NCI-H2171 (cell line): ENCODE measurements at places on chromosomes 7 and 10.
A peak's percentile ranks its signal among the peaks of the same experiment; 100 is the strongest.

DNA sequence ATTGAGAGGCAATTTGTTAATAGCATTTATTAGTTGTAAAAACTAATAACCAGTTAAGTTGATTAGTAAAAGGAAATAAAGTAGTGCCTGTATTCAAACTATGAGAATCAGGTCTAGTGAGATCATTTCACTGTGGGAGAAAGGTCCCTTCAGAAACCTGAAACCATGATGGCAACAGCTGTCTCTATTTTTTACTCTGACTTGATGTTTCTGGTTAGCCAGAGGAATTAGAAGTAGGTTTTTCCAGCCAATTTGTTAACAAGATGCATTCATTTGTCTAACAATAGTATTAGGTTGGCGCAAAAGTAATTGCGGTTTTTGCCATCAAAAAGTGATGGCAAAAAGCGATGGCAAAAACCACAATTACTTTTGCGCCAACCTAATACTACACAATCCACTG is 272.2 kb upstream of the YAE1 start:
- DNase-seq = peak; percentile 63

GRCh38 chr10:78923647-78924318 is 145.0 kb upstream of the ZMIZ1 start:
- DNase-seq = no peak

DNA sequence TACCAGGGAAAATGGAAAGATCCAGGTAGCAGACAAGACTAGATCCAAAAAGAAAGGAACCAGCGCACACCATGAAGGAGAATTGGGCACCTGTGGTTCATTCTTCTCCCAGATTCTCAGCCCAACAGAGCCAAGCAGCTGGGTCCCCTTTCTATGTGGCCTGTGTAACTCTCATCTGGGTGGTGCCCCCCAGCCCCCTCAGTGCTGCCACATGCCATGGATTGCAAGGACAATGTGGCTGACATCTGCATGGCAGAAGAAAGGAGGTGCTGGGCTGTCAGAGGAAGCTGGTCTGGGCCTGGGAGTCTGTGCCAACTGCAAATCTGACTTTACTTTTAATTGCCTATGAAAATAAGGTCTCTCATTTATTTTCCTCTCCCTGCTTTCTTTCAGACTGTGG is 21.4 kb downstream of the PRSS2 start:
- DNase-seq = no peak

- no peak for DNase-seq
Observed at GRCh38 chr7:66542528-66543269, 86.0 kb upstream of the KCTD7 start.

DNA sequence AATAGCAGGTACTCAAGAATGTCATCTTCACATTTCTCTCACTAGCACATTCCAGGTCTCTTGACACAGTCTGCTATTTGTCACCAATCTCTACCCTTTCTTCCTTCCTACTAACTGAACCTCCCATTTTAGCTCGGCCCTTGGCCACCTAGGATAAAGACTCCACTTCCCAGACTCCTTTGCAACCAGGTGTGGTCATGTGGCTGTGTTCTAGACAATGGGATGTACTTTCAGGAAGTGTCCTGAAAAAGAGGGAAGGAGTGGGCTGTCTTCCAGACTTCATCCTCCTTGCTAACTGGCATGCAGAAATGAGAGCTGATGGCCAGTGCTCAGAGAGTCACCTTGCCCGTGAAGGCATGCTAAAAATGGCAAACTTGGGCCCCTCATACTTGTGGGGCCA is 139.2 kb downstream of the AMPH start:
- DNase-seq = no peak

GRCh38 chr7:4931943-4932342 is 27.0 kb downstream of the MMD2 start:
- DNase-seq = peak; percentile 17

GRCh38 chr10:47299611-47300428 is at the start of gene GDF10:
GDF10 (plus strand) TSS chr10:47300197; CDS start chr10:47300652, 455 bp downstream.
- DNase-seq = no peak

DNA sequence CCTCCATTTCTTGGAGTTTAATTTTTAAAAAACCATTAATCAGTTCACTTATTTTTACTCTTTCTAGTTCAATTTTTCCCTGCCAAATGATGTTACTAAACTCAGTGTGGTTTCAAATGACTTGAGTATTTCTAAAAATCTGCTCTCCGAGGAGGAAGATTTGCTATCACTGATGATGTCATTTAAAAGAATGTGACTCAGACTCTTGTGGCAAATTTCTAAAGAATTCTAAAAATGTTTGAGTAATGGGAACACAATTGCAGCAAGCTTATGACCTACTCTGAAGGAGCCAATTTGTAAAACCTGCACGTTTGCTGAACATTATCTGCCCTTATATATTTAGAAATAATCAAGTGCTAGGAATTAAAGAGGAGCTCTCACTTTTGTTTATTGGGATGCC is 88.6 kb downstream of the SPAG6 start:
- no peak for DNase-seq

- no peak for DNase-seq
Observed at GRCh38 chr10:53843736-53844362, 957.2 kb downstream of the PCDH15 start.

DNA sequence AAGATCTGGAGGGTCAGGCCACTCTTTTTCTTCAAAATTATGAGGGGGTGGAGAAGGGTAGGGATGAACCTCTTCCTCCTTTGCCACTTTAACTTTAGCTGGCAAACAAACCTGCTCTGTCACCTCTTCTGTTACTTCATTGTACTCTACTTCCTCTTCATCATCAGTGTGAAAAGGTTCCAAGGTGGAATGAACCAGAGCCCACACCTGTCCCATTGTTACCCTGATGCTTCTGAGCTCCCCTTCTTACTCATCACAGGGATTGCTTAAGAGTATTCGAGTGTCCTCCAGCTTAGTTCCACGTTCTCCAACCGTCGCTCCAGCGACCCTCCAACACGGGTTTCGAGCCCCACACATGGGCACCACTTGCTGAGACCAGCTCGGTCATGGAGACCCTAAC is 5.2 kb downstream of the MRPS24 start:
- DNase-seq = no peak

DNA sequence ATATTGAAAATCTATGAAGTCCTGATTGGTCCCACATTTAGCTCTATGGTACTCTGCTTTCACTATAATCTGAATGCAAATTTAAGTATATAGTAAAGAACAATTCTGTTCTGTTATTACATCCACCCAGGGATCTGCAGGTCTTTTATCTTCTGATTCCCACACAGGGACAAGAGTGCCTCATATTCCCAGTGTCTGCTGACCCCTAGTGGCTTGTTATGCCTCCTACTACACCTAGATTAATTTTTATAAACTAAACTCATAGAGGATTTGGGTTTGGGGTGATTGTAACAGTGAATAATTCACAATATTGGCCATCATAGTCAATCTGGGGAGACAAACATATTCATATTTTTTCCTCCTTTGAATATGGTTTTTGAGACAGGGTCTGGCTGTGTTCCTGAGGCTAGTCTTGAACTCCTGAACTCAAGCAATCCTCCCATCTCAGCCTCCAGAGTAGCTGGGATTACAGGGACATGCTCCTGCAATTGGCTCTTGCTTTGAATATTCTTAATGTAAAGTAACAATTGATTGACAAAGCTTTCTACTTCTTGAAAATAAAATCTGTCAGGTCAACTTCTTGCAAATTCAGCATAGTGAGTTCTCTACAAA is 282.1 kb downstream of the KCND2 start:
- peak; percentile 6 for DNase-seq
